ENCODE measurements at places on chromosomes 5 and 9.
A peak's percentile ranks its signal among the peaks of the same experiment; 100 is the strongest.

- no peak for DNase-seq
These were observed 117.6 kb upstream of the HMHB1 start for GRCh38 chr5:143694357-143694756.

DNA sequence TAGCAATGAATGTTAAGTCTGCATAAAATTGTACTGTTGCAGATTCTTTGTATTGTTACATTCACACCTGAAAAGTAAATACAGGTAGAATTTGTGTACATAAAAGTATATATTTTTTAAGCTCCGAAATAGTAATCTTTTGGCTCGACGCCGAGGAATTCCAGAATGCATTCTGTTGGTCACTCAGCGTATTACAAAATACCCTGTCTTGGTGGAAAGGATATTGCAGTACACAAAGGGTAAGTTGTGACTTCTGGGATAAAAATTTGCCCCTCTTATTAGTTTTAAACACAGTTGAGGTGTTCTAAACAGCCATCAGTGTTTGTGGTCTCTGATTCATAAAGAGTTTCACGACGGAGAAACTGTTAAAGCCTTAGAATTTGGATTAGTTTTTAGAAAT is 257.6 kb downstream of the ARHGEF28 start:
- no peak for DNase-seq

- DNase-seq, result peak; percentile 56
These were observed 30.1 kb upstream of the RAI14 start for GRCh38 chr5:34626036-34626435.

DNA sequence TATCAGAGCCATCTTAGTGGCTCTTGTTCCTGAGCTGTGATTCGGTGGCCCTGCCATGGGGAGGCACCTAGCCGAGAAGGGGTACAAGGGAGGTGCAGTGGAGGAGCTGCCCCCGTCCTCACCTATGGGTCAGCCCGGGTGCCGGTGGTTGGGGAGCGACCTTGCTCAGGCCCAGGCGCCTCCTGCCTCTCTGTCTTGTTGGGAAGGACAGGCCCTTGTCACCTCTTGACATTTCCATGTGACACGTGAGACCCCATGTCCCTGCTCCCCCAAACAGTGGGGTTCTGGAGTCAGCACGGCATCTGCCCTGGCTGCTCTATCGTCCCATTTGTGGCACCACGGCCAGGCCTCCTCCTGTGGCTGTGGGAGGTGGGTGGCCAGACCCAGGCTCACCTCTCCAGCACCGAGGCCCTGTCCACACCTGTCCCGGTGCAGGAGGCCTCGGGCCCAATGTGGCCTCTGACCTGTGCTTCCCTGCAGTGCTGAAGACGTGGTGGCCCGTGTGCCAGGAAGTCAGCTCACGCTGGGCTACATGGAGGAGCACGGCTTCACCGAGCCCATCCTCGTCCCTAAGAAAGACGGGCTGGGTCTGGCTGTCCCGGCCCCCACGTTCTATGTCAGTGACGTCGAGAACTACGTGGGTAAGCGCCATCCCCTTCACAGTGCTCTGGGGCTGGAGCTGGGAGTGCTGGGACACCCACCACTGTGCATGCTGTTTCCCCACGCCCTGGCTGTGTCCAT is 68.9 kb downstream of the PHF2 start:
- no peak for DNase-seq

DNA sequence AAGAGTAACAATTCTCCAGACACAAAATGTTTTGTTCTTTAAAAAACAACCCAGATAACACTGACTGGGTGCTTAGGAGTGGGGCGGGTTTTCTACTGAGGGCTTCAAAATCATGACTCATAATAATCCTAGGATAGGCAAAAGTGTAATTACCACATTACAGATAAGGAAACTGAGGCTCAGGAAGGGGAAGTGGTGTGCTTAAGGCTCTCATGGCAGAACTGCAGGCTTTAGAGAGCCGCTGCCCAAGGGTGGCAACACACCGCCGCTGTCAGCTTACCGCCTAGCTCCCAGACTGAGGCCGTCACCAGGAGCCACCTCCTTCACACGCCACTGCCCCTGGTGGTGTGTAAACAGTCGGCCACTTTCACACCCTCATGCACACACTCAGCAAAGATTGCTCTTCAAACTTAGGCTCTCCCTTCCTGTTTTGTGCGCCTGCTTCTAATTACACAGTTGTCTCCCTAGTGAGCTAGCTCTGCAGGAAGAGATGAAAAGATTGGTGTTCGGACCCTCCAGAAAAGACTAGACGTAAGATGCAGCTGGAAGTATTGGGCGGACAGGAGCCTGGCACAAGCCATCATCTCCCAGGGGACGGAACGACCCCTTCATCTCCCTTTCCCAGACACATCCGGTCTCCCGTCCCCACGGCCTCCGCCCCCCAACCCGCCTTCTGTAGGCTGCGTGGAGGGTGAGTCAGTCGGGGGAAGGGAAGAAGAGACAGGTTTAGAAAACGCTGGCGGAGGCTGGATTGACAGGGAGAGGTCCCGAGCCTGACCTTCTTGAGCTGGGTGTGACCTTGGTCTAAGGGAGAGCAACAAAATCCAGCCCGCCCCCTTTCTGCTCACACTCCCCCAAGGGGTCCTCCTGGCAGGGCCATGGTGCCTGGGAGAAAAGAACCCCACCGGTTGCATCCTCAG is 162.7 kb downstream of the SYK start:
- DNase-seq, result no peak

- no peak for DNase-seq
These were observed 326.9 kb upstream of the WWC1 start for GRCh38 chr5:167964529-167964928.

DNA sequence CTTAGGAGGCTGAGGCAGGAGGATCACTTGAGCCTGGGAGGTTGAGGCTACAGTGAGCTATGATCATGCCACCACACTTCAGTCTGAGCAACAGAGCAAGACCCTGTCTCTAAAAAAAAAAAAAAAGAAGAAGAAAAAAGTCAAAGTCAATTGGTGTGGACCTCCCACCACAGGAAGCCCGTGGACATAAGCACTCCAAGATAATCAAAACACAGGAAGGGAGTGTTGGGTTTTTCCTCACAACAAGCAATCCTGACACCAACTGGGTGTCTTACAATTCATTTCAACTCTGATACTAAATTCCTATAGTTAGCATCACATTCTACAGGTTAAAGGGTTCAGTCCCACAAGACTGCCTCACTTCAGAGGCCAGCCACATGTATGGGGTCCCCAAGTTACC is 70.7 kb downstream of the PDE6A start:
- DNase-seq, result no peak

GRCh38 chr5:167712986-167713585 is 578.4 kb upstream of the WWC1 start:
- no peak for DNase-seq

GRCh38 chr9:14401911-14402310 is 88.0 kb upstream of the NFIB start:
- no peak for DNase-seq

- no peak for DNase-seq
These were observed 65.6 kb upstream of the SEMA6A start for GRCh38 chr5:116640236-116640635.

GRCh38 chr9:133493428-133493827 is 14.5 kb upstream of the SLC2A6 start:
- DNase-seq, result no peak

- DNase-seq, result no peak
These were observed 48.8 kb upstream of the PLCXD3 start for GRCh38 chr5:41559184-41559583.

GRCh38 chr5:174922955-174923354 is 198.6 kb downstream of the MSX2 start:
- DNase-seq, result no peak

DNA sequence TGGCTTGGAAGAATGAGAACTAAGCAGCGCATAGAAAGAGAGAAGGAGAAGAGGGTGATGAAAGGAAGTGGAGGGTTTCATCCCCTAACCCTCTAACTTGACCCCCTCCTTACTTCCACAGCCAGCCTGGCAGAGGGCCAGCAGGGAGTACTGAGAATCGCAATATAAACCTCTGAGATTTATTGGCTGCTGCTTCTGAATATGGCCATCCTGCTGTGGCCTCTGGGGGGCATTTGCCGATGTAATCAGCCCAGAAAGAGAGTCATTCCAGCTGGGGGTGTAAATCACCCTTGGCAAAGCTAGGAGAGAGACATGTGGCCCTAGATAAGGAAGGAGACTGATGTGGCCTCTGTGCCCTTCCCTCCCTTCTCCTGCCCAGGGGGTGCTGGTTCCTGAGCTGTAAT is 960 bp upstream of the GFRA3 start:
- no peak for DNase-seq

DNA sequence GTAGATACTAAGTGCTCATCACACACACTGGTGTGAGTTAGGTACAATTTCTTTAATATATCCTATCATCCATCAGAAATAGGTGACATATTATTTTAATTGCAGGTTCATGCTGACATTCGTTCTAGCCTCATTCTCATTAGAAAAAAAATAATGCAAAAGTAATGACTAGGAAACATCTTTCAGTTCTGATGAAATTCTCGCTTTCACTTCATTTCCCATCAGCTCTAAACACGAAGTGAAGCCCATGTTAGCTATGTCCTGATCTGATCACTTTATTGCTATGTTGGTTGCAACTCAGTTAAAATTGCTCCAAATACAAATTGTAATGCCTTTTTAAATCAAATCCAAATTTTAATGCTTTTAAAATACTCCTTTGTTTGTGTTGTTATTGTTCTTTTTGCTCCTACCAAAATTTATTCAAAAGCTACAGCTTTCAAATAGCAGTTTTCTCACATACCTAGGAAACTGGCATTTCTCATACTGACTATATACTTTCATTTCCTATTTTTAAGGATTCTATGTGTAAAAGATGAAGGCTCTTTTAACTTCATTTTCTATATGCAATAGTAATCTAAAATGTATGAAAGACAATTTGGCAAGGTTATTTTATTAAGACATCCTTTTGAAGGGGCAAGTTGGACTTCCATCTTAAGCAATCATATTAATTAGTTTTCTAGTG is 1237.8 kb upstream of the ACO1 start:
- no peak for DNase-seq

DNA sequence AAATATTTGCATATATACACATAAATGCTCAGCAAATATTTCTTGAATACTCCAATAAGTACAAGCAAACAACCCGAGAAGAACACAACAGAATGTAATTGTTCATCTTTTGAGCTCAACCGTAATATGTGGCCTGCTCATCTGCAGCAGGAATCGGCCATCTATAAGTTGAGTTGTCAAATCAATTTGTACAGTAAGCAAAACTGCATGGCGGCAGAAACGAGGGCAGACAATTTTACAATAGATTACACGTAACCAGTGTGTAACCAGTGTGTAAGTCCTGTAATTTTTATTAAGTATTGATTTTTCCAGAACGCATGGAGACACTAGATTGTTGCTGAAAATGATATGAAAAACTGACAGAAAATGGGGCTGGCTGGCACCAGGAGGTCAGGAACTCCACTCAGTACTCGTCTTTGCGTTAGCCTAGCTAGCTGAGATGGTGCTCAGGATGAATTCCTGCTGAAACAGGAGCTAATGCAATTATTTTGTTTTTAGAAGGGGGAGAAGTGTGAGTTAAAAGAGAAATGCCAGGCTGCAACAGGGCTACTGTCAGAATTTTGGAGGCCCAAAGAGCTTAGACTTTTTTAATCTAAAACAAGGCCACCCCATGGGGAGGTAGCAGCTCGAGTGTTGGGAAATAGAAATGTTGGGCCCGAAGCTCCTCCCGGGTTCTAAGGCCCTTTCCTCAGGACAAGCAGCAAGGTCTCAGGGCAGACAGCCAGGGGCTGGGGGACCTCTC is 682 bp downstream of the DHX29 start:
- DNase-seq, result no peak

GRCh38 chr9:111349766-111350165 is 19.7 kb upstream of the OR2K2 start:
- no peak for DNase-seq

GRCh38 chr9:97744710-97745708 is 47.9 kb upstream of the XPA start:
- no peak for DNase-seq

DNA sequence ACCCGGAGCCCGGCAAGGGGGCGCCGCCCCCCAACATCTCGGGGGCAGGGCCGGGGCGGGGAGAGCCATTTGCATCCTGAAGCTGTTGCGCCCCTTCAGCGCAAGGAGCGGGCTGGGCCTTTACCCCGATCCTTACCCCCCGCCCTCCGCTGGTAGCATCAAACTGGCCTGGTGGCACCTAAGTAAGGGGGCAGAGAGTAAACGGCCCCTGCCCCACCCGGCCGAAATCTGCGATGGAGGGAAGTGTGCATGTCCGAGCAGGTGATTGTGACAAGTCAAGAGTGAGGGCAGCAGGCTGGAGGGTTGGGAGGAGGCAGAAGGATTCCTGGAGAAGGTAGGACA is 101.2 kb downstream of the ESM1 start:
- no peak for DNase-seq

DNA sequence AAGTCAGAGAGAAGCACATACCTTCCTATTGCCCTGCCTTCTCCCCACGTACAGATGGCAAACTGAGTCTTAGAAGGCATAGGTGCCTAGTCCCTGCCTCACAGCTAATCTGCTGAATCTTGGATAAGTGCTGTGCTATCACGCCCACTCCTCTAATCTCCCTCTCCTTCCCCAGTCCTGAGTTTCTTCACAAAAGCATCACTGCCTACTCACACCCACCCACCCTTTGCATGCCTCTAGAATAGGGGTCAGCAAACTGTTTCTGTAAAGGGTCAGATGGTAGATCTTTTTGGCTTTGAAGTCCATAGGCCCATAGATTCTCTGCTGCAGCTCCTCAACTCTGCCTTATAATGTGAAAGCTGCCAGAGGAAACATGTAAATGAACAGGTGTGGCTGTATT is 23.2 kb upstream of the JADE2 start:
- DNase-seq, result no peak

GRCh38 chr9:133075925-133076630 is 14.3 kb downstream of the CEL start:
- peak; percentile 81 for DNase-seq

DNA sequence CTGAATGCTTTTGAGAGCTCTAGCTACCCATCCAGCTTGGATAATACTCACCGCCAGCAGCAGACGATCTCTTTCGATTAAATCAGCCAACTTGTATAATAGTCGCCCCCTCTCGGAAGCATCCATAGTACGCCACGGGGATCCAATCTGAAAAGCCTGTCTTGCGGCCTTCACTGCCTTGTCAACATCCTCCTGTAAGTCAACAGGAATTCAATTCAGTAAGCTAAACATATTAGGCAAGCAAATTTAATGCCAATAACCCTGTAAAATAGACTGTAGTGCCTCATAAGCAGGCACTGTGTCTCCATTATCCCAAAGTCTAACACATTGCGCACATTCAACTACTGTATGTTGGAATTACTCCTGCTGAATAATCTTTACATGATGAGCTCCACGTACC is 22.0 kb downstream of the ALDH1A1 start:
- no peak for DNase-seq

DNA sequence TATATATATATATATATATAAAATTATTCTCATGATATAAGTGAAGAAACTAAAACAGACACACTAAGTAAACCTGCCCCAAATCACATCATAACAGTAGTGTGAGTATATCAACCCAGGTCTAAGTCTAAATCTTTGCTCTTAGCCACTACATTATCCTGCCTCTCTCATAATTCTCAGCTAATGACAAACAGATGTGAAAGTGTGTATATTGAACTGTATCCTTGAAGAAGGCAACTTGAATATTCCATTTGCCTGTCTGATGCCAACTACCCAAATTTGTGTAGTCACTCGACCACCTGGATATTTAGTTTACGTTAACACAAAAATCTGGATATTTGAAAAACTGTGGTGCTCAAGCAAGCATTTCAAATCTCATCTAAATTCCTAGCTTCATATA is 97.4 kb downstream of the PPP2R2B start:
- DNase-seq, result no peak

Measured in fibroblast of gingiva (primary cell).